AG04450 (cell line): ENCODE measurements at places on chromosomes 11 and 22.

DNA sequence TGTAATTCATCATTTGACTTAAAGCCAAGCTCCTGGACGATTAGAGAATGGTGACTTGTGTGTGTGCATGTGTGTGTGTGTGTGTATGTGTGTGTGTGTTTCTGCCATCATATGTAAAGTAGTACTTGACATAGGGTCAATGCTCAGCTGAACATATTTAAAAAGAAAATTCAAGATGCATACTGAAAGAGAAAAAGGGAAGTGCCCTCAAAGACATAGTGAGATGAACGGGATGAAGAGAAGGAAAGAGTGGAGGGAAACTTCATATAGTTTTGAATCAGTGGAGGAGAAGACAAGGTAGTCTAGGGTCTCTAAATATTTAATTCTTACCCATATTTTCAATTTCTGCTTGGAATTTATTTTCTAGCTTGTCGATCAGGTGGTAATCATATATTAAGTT, 4.0 kb downstream of the TCN1 start:
- no peak for DNase-seq

- DNase-seq = no peak
Measured at GRCh38 chr11:65435411-65435931, 12.9 kb downstream of the NEAT1 start.

GRCh38 chr11:124902616-124903015, 5.0 kb upstream of the ROBO4 start:
- DNase-seq = no peak

- DNase-seq = no peak
Measured at GRCh38 chr22:29524442-29525191, 28.9 kb downstream of the THOC5 start.

GRCh38 chr11:37078521-37078920, 480.5 kb upstream of the RAG2 start:
- no peak for DNase-seq

GRCh38 chr11:107224836-107225235, 206.6 kb upstream of the GUCY1A2 start:
- DNase-seq = no peak

DNA sequence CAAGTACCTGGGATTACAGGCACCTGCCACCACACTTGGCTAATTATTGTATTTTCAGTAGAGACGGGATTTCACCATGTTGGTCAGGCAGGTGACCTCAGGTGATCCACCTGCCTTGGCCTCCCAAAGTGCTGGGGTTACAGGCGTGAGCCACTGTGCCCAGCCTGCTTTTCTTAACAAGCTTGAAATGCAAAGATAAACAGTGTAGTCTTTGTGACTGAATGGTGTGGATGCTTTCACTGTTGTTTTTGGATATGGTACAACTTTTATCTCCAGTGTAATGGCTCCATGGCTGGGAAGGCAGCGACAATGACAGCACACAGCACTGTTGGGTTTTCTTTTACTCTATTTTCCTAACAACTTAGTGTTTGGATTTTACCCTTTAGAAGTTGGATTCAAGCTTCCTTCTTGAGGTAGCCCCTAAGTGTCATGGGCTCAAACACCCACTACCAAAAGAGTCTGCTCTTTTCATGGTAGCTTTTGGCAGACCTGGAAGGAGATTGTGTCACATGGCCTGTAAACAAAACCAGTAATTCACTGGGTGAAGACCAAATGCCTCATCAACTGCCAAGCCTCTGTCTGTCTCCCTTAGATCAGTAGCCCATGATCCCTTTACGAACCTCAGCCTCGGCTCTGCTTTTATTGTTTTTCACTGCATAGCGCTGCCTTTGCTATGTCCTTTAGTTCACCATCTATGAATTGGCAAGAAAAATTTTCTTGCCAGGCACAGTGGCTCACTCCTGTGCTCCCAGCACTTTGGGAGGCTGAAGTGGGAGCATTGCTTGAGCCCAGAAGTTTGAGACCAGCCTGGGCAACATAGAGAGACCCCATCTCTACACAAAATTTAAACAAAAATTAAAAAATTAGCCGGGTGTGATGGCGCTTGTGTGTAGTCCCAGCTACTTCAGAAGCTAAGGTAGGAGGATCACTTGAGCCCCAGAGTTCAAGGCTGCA, 6.4 kb downstream of the VPS51 start:
- DNase-seq = no peak

DNA sequence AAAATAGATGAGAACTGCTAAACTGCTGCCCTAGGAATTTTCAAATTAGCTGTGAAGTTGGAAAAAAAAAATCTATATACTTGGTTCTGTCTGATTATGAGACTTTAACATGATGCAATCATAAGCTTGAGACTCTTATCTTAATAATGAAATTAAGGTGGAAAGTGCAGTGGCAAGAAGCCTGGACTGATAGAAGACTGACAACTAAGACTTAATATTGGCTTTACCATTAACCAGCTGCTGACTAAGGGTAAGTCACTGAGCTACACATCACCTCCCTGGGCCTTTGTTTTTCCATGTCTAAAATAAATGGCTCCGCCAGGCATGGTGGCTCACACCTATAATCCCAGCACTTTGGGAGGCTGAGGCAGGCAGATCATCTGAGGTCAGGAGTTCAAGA, 56.9 kb downstream of the SLC35F2 start:
- no peak for DNase-seq

DNA sequence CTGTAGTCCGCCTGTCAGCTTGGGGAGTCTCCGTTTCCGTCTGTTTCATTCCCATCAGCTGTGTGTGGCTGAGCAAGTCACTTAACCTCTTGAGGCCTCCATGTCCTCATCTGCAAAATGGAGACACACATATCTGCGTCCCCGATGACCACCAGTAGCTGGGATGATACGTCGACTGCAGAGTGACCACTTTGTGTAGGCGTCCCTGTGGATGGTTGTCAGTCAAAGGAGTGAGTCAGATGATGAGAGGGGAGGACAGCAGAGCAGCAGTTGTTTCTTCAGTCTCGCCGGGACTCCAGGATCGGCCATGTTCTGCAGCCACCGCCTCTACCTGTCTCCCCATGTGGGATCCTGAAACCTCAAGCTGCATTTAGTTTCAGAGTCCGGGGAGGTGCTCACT, 19.9 kb downstream of the MGAT3 start:
- no peak for DNase-seq

DNA sequence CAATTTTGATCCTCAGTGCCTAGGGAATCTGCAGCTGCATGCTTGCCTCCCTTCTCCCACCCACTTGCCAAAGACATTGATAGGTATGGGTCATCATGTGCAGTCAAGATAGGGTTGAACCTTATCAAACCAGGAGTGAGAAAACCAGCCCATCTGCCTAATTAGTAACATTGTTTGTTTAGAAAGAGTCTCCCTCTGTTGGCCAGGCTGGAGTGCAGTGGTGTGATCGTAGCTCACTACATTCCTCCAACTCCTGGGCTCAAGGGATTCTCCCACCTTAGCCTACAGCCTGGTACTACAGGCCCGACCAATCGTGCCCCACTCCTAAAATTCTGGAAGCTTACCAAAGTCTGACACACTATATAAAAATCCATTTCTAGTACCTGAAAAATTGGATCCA, 4.6 kb downstream of the C11orf71 start:
- no peak for DNase-seq

DNA sequence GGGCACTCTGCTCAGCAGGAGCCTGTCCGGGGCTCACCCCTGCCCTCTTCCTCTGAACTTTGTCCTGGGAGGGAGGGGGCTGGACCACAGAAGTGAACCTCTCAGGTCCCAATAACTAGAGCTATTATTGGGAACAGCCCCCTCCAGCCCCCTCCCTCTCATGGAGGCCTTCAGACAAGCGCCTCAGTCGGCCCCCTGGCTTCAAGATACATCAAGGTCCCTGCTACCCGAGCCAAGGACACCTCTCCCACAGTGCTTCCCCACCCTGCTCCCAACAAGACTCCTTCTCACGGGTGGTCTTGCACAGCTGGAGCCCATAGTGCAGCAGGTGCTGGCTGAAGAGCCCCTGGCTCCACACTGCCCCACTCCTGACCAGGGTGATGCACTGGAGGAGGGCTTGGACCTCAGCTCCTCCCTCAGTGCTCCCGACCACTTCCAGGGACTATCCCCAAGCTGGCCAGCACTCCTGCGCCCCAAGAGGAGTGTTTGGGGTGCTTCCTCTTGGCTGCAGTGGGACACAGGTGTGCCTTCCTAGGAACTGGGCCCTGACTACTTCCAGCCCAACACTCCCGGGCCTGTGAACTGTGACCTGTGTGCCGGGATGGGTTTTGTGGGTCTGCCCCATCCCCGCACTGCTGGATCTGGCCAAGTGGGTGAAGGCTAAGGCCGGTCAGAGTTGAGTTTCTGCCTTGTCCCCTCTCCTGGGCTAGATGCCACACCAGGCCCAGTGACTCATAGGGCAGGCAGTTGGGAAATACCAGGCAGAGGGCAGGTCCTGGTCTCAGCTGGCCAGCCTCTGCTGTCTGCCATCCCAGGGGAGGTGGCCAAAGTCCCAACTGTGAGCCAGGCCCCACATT, 2.2 kb downstream of the PNPLA2 start:
- no peak for DNase-seq

DNA sequence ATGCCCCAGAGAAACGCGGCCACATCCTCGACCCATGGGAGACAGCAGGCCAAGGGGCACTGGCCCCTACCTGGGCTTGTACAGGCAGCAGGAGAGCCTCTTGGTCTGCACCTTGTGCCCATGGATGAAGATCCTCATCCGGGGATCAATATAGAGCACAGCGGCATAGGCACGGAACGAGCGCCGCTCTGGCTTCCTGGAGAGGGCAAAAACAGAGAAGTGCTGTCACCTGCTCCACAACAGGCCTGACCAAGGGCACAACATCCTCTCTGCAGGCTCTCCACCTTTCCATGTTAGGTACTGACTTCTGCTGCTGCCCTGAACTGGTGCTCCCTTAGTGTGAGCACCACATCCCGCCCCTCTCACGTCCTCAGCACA, 27.2 kb downstream of the MORC2 start:
- no peak for DNase-seq

- DNase-seq = no peak
Measured at GRCh38 chr11:14975252-14975587, 3.1 kb upstream of the CALCA start.

DNA sequence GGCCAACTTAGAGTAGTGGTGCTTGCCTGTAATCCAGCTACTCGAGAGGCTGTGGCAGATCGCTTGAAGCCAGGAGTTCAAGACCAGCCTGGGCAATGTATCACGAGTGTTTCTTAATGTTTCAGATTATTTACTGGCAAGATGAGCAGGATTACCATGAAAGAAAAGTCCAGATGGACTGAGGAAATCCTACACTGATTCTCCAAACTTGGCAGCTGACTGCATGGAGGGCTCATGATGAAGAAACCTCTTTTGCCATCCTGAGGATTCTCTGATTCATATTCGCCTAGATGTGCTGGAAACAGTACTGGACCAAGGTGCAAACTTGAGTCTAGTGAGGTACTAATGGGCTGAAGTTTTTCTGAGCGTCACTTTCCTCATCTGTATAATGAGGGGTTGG, 2.8 kb upstream of the SIDT2 start:
- DNase-seq = no peak

GRCh38 chr11:101915791-101916291, 481 bp downstream of the ANGPTL5 start:
- DNase-seq = no peak

- DNase-seq = no peak
Measured at GRCh38 chr11:62603776-62604299, 2.2 kb upstream of the MTA2 start.

DNA sequence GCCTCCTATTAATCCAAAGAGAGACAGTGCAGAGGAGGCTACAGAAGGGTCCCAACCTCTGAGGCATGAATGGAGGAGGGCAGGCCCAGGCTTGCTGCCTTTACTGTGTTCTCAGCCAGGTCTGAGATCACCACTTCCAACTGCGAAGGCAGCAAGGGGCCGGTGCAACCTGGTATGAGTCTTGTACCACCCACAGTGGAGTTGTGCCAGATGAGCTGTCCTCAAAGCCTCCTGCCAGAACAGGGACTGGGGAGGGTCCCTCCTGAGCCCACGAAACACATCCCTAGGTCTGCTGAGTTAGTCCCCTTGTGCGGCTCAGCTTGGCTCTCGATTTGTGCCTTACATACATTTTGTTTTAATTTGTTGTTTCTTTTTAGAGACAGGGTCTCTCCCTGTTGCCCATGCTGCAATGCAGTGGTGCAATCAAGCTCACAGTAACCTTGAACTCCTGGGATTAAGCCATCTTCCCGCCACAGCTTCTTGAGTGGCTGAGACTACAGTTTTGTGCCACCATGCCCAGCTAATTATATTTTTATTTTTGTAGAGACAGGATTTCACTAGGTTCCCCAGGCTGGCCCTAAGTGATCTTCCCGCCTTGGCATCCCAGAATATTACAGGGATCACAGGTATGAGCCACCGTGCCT, 9.3 kb downstream of the MIF start:
- DNase-seq = no peak

DNA sequence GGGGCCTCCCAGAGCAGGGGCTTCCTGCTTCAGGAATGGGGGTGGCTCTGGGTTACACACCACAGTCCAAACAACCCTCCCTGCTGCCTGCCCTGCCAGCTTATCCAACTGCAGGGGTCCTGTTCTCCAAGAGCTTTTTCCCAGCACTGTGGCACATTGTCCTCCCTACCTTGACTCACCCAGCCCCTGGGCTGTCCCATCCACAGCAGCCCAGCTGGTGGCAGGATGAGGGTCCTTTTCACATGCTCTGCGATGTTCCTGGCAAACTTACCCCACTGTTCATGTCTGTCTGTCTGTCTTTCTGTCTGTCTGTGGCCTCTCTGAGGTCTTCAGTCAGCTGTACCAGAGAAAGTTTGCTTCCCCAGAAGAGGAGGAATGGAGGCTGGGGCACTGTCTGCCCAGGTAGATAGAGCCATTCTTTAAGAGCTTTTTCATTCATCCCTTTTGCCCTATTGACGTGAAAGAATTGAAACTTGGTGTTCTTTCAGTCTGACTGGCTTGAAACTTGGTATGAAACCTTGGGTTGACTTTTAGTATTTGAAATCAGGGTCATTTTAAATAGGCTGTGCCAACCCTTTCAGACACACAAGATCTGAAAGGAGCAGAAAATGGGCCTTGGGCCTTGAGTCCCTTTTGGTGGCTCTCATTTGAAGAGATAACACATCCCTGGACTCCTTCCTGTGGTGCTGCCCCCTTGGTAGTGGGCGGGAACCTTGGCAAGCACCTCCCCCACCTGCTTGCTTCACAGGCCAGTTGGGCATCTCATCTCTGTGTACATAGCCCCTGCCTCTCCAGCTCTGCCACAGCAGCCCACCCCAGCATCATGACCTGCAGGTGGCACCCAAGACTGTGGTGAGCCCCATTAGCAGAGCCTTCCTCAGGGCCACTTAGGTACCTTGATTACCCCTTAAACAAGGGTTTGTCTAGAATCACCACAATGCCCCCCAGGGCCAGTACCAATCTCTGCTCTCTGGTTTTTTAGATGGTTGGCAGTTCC, 74.6 kb upstream of the SUSD2 start:
- no peak for DNase-seq

- DNase-seq = no peak
Measured at GRCh38 chr22:47782328-47783075, 1020.1 kb downstream of the TBC1D22A start.

GRCh38 chr11:134071306-134071705, 2.4 kb downstream of the JAM3 start:
- DNase-seq = no peak

GRCh38 chr11:110757066-110757465, 44.8 kb upstream of the ARHGAP20 start:
- DNase-seq = no peak
